Right lung (tissue), 10 donors: ENCODE measurements at places on chromosomes 1 and 21.

DNA sequence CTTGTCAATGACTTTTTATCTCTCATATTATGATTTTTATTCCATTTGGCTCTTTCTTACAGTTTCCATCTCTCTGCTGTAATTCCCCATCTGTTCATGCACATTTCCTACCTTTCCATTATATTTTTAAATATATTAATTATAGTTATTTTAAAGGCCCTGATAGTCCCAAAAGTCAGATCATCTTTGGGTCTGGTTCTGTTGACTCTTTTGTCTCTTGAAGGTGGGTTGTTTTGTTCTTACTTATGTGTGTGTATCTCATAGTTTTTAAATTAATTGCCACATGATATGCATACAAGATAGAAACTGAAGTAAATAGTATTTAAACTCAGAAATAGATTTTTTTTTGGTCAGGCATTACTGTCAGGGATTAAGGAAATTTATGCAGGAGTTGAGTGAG, 178.0 kb upstream of the AJAP1 start:
- DNase-seq: no peak

DNA sequence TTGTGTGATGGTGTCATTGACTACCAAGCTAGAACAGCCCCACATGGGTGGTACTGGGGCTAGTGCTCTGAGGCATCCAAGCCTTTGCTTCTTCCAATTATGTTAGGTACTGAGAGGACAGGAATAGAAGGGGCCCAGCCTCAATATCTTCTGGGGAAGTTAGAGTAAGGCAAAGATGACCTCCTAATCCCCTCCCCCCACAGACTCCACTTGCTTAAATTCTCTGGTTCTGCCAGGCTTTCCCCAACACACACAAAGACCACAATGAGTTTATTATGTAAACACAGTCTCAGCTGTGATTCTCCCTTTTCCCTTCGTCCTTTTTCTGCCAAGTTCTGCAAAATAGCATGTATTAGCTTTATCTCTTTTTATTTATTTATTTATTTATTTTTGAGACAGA, 3.1 kb upstream of the TACSTD2 start:
- DNase-seq: no peak

DNA sequence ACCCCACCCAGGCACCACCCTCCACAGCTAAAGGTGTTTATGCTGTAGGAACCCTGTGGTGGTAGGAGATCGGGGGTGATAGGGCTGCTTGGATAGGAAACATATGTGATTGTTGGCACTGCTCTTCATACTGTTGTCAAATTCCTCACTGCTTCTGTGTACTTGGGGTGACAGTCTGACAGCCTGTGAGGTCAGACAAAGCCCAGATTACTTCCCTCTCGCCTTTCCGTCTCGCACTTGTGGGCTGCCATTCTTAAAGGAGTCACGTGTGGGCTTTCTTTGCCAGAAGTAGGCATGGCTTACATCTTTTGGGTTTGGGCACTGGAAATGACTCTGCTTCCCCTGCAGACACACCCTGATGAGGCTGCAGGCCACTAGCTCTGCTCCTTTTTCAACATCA, 363.8 kb downstream of the DISC1 start:
- peak; percentile 27 for DNase-seq

- peak; percentile 65 for DNase-seq
Observed at GRCh38 chr21:35051287-35051818, 2.3 kb upstream of the RUNX1 start.
